ENCODE measurements at places on chromosomes 12 and 14.

- no peak for DNase-seq
Measured at GRCh38 chr12:41184864-41185263, 3.3 kb upstream of the PDZRN4 start.

GRCh38 chr12:116161588-116161987, 115.9 kb downstream of the MED13L start:
- no peak for DNase-seq

DNA sequence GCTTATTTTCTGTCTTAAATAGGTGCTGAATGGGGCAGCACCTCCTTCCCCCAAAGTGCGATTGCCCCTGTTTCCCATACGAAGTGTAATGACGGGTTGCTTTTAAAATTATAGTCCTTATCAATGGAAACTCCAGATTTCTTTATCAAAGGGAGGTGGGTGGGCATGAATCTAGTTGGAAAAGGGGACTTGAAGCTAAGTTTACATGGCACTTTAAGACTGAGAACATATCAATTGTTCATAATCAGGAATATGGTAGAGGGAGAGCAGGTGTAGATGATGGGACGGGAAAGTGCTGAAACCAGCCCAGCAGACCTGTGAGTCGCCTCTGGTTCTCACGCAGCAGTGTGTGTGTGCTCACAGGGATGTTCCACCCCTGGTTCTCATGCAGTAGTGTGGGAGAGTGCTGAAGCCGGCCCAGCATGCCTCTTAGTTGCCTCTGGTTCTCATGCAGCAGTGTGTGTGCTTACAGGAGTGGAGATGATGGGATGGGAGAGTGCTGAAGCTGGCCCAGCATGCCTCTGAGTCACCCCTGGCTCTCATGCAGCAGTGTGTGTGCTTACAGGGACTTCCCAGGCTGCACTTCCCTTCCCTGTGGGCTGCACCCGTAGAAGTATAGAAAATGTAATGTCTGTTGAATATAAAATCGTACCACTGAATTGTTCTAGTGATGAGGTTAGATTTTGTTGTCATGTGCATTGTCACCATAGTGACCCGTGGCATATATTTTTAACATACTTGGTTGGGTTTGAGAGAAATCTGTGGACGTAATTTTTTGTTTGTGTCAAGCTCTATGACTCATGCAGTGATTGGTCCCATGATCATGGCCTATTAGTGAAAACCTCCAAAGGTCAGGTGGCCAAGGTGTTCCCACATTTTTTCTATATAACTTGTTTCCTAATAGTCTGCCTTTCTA, 51.6 kb downstream of the GPATCH2L start:
- DNase-seq = no peak

DNA sequence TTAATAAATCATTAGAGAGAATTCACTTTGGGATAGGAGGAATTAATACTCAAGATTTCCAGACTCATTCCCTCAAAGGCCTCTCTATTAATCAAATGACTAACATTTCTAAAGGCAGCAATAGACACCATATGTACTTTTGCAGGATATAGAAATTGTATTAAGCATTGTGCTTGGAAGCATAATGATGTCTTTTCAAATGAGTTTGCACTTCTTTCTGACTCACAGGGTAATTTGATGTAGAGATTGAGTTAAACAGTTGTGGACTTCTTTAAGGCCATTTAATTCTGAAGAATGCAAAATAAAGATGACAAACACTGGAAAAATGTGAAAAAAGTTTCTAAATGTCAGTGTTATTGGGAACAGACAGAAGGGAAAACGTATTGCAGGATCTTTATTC, 63.4 kb upstream of the CSRP2 start:
- no peak for DNase-seq

GRCh38 chr12:70451528-70451927, 85.4 kb downstream of the KCNMB4 start:
- DNase-seq = no peak

- DNase-seq = no peak
Measured at GRCh38 chr14:67357969-67358354, 1.6 kb downstream of the ATP6V1D start.

DNA sequence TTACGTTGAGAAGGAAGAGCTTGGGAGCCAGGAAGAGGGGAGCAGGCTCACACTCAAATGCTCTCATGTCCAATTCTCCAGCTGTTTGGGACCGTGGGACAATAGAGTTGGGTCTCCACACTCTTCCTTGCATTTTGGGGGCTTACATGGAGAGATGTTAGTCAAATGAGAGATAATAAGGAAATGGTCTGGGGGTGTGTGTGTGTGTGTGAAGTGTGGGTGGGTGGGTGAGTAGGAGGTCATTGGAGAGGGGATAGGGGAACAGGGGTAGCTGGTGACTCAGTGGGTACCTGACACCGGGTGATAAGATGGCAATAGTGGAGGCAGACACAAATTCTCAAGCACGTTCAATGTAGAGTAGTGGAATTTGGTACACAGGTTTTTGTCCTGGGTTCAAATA, 68.0 kb downstream of the B4GALNT3 start:
- no peak for DNase-seq

- no peak for DNase-seq
Measured at GRCh38 chr12:10540776-10541205, 35.1 kb downstream of the EIF2S3B start.

DNA sequence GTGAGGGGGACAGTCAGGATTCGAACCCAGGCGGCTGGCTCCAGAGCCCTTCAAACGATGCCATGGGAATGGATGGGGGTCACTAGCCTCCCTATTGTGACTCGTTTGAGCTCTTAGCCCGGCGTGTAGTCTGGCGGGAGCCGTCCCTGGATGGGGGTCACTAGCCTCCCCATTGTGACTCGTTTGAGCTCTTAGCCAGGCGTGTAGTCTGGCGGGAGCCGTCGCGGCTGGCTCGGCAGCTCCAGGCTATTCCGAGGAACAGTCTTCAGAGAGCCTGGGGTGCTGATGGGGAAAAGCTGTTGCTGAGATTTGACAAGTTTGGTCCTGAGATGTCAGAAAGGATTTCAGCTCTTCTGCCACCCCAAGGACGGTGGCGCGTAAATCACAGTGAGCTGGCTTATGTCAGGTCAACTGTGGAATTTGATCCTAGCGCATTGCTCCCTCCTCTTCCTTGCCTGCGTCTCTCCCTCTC, 58.3 kb downstream of the CALM1 start:
- DNase-seq = no peak

DNA sequence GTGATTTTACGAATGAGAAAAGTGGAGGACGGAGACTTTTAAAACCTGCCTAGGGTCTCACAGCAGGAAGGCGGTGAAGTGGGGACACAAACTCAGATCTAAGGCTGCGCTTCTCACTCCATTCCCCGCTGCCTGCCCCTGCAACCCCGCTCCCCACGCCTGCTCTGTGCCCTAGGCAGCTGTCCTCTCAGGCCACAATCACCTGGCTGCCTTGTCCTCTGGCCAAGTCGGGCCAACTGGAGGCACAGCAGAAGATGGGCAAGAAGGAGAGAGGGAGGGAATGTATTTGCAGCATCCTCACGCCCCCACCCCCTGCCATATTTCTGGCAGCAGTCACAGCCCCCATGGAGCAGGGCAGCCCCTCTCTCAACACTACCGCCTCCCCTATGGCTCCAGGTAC, 94.9 kb downstream of the CHGA start:
- DNase-seq = no peak

- DNase-seq = peak; percentile 47
Measured at GRCh38 chr12:2733493-2734355, 61.0 kb upstream of the FKBP4 start.

GRCh38 chr12:52171950-52172512, 19.8 kb downstream of the KRT80 start:
- peak; percentile 52 for DNase-seq

DNA sequence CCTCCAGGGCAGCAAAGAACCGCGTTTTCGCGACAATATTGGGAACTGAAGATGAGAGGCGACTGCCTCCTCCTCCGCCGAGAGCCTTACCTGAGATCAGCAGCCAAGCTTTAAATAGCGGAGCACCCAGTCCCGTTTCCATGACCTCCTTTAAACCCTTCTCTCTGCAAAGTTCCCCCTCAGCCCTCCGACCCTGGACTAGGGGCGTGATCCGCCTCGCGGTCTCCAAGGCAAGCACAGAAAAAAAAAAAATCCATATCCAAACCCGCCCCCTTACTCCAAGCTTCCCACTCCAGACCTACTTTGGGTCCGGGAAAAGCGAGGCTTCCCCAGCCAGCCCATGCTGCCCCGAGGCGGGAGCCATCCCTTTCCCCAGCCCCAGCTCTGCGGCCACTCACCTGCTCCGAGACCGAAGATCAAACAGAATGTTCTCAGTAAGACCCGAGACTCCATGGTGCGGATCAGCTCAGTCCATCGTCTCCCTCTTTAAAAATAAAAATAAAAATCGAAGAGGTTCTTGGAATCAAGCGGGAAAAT, 630 bp downstream of the NELL2 start:
- DNase-seq = no peak
